NCI-H2081 (cell line): ENCODE measurements at places on chromosomes 5 and 9.

DNA sequence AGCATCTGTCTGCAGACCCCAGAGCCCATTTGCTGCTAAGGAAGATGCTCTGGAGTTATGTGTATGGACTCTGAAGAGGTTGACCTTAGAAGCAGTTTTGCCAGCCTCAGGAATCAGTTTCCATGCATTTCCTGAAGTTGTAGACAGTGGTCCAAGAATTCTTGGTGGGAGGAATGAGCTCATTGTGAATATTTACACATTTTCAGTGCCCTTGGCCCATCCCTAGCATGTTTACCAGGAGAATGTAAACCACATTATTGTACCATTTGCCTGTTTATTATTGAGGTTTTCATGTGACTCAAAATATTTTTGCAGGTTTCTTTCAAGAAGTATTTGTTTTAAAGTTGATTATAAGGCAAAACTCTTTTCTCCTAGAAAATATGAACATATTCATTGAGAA, 93.8 kb downstream of the NXNL2 start:
- no peak for DNase-seq

- no peak for DNase-seq
Observed at GRCh38 chr5:65157906-65158603, 323.7 kb downstream of the ADAMTS6 start.

DNA sequence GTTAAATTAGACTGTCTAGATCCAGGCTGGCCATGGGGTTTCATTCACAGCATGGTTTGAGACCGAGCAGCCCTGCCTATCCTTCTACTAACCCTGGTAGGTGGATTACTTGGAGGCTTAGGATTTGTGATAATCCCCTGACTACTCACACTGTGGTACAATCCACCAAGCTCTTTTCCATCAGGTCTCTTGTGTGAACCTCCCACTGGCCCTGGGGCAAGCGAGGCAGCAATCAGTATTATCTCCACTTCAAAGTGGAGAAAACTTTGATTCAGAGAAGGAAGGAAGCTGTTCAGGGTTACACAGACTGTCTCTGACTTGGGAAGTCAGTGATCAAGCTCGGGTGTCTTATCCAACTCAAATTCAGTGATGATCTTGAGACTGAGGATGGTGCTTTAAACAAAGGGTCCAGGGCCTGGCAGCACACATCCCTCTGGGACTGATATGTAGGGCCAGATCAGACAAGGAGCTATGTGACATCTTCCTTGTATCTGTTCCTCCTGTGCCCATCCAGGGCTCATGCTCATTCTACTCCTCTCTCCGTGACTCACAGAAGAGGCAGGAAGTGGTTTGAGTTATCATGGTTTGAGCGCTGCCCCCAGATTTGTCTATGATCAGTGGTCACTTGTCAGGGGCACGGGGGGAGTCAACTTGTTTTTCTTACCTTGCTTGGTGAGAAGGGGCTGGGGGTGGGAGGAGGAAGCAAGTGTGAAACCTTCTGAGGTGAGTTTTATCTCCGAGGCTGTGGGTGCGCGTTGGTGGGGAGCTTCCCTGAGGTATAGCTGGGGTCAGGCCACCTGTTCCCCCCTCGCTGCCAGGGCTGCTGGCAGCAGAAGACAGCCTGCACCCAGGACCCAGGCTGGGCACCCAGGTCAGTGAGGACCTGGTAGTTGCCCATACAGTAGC, 48.6 kb downstream of the RGS3 start:
- DNase-seq = no peak

DNA sequence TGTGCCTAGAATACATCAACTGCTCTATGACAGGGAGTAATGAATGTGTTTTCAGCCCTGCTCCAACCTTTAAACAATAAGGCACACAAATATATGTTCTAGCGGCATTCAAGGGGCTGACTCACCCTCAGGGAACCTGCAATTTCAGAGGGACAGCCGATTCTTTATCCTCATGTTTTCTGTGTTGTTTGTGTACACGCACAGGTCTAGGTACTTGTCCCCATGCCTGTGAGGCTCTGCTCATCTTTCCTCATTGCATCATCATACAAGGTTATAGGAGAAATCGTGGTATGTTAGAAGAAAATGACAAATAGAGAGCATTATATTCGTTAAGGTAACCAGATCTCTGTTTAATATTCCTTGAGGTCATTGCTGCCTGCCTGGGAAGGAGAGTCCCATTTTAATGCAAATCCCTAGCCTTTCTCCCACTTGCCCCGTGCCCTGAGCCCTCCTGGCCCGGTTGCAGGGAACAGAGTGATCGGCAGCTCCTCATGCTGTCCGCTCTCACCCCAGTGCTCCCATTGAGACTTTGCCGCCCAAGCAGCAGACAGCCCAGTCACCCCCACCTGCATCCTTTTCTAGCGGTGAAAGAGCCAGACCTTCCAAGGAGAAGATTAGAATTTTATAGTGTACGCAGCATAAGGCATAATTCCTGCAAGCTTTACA, 14.6 kb downstream of the MAP1B start:
- DNase-seq = no peak

DNA sequence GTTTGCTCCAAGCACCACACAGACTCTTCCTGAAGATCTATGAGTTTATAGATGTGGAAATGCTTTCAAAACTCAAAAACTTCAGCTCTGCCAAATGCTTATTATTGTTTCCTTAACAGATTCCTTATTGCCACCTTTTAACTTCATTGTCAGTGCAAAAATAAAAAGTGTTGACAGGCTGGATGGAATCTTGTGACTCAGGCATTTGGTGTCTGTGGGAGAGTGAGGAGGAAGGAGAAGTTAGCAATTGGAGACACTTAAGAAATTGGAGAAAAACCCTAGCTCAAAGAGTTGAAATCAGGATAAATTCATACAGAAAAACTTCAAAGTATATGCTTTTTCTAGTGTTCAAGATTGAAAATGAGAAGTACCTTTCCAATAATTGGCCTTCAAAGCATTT, 140.6 kb upstream of the PUM3 start:
- no peak for DNase-seq

GRCh38 chr5:170573114-170573513, 69.3 kb downstream of the KCNIP1 start:
- no peak for DNase-seq

GRCh38 chr9:445033-445432, 230.4 kb downstream of the DOCK8 start:
- DNase-seq = no peak

DNA sequence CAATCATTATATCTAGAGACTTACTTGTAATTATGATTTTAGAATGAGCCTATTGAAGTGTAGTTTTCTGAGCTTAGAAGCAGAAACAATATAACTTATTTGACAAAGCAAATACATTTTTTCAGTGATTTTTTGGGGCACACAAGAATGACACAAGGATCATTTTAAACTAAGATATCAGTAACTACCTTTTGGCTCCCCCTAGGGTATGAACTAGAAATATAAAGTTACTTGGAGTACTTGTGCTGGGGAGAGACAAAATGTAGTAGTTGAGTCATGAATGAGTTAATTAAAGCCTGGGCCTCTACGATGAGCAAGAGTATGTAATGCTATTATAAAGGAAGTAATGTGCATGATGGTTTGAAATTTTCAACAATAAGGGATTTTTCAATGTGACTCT, 1244.1 kb upstream of the ACO1 start:
- peak; percentile 33 for DNase-seq

- no peak for DNase-seq
Observed at GRCh38 chr5:52692039-52692438, 95.7 kb upstream of the ITGA1 start.

- no peak for DNase-seq
Observed at GRCh38 chr5:51382521-51383130, 622 bp upstream of the ISL1 start.

DNA sequence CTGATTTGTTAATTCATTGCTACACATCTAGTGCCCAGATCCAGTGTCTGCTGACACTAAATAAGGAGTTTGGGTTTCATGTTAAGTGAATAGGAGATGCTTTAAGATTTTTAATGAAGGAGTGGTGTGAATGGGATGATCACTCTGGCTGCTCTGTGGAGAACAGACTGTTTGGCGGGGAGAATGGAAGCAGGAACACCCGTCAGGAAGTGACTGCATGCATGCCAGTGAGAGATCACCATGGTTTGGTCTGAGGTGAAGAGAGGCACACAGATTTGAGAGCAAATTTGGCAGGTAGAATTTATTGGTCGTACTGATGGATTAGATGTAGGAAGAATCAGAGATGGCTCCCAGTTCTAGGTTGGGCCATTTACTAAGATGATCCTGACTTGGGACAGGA, 19.8 kb downstream of the ATP6V0E1 start:
- no peak for DNase-seq

DNA sequence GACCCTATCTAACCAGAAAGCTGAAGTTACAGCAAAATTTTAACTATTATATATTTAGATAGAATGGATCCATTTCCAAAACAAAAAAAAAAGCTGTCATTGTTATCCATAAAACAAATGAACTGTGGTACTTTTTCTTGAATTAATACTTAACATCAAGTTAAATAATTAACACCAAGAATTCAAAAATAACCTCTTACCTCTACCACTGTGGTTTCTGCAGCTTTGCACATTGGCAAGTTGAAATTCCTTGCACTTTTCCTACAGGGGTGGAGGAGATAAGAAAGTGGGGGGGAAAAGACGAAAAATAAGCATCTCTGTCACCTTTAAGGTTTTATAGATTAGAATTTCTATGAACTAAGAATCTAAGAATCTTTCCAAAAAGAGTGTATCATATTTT, 30.0 kb downstream of the OXCT1 start:
- DNase-seq = no peak

DNA sequence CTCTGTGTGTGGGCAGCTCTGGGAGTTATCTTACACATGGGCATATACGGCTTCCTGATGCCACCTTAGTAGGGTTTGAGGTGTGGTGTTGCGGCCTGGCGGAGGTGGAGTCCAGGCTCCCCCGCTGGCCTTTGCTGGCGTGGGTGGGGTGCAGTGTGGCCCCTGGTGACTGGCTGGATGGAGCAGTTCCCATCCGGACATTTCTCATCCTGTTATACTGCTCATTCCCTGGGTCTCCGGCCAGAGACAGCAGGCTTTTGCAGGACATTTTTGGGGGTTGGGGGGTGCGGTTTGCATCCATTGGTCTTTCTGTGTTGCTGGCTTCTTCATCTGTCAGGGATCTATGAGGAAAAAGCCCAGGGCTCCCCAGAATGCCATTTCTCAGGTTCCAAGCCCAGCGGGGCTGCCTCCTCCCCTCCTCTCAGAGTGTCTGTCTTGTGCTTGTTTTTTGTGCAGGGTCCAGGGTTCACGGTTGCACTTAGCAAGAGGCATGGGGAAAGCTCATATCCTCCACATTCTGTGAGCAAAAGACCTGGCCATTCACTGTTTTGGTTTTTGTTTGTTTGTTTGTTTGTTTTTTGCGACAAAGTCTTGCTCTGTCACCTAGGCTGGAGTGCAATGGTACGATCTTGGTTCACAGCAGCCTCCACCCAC, 22.3 kb downstream of the NDUFS6 start:
- no peak for DNase-seq

DNA sequence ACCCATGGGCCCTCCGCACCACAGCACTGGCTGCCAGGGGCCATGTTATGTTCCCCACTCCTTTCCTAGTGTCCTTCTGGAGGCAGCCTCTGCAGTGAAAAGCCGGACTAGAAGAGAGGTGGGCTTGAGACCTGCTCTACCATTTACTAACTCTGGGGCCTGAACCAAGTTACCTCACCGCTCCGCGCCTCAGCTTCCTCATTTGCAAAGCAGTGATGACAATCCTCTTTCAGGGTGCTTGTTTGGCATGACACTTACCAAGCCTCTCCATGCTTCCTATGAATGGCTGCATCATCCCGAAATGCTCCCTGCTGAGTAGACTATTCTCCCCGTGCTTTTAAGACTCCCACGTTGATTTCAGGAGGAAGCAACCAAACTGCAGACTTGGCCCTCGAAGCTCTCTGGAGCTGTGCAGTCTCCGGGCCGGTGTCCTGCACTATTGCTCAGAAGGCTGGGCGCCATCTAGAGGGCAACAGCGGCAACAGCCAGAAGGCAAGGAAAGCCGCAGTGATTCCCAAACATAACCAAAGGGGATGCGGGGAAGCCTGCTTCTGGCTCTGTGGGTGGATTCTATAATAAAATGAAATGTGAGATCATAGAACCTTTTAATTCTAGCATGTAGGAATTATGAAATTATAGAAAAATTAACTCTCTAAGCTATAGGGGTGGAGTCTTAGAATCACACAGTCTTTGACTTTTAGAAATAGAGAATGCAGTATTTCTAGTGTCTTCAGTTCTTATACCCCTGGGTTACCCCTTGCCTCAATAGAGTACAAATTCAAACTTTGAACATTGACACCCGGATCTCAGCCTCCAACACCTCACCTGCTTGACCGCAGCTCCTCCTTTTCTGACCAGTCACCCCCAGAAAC, 599.8 kb upstream of the BRINP1 start:
- DNase-seq = peak; percentile 76

DNA sequence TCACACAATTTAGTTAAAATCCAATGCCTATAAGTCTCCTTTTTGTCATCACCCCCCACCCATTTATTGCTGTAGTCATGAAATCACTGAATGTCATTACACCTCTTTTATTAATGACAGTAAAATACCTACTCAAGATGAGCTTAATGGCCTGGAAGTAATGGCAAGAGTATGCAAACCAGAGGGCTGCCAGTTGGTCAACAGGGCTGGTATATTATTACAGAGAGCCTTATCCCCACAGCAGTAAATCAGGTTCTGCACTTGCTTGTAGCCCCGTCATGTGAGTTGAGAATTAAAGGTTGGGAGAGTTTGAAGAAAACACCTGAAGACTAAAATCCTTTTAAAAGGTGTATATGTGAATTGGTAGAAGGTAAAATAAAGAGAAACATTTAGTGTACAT, 372.4 kb downstream of the MAT2B start:
- DNase-seq = peak; percentile 23

- no peak for DNase-seq
Observed at GRCh38 chr9:107635803-107636174, 146.2 kb upstream of the KLF4 start.

- DNase-seq = no peak
Observed at GRCh38 chr9:83238871-83239640, 176.1 kb upstream of the RASEF start.

- peak; percentile 92 for DNase-seq
Observed at GRCh38 chr5:36600917-36601527, 5.4 kb upstream of the SLC1A3 start.

DNA sequence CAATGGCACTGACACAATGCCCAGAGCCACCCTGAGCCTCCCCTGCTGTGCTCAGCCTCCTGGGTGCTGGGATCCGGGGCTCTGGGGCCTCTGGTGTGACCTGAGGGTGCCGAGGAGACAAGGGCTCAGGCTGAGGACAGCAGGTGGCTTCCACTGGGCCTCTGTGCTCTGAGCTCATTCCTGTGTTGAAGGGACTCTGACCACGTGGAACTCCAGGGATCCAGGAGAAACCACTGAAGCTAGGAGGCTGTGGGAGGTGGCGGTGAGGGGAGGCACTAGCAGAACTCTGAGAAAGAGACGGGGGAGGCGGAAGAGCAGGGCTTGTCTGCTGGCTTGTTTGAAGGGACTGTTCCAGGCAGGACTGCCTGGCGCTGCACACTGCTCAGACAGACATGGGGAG, 318.7 kb upstream of the IRX1 start:
- no peak for DNase-seq

DNA sequence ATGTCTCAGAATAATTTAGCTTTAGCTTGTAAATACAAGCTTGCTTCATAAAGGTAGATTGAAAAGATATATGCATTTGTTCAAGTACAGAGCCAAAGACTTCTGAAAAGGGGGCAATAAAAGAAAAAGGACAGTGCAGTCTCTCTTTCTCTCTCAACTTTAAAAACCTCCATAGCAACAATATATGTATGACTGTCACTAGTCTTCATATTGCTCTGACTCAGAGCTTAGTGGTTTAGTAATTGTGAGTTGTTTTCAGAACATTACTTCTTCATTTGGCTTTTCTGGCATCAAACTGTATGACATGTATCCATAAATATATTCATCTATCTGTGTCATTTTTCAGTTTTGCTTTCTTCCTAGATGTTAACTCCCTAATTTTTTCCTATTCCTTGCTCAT, 194.6 kb upstream of the KIF2A start:
- no peak for DNase-seq
